Activated CD4-positive, CD25-positive, alpha-beta regulatory T cell (primary cell): ENCODE measurements at places on chromosomes 1 and 21.

- DNase-seq, result no peak
Observed at GRCh38 chr1:204080163-204080903, 7.4 kb downstream of the SOX13 start.

- no peak for DNase-seq
Observed at GRCh38 chr1:244436336-244437085, 15.2 kb downstream of the ADSS2 start.

- DNase-seq, result peak; percentile 30
Observed at GRCh38 chr1:184866991-184867788, 107.1 kb downstream of the NIBAN1 start.

DNA sequence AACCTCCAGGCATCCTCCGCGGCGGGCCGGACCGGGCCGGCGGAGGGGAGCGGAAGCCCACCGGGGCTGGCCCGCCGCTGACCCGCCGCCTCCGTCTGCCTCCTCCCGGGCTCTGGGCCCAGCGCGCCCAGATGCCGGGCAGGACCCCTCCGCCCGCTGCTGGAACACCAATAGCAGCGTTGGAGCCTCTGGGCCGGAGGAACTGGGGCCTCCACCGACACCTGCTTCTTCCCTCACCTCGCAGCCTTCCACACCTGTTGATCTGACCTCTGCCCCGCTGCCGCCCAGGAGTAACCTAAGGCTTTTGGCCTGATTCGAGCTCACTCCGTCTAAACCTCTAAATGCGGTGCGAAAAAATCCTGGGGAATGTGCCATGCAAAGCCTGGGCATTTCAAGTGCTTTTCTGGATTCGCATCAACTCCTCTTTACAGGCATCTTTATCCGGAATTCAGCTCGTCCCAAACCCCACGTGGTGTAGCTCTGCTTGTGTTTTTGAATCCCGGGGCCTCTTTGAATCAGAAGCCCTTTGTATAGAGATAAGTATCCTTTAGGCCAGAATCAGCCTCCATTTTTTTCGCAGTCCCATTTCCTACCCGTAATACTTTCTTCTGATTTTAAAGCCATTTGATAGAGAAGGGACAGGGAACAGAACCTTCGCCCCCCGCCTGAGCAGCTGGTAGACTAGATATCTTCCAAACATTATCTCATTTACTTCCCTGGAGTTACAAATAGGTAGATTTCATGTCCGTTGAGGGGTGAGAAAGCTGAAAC is 680 bp upstream of the CNN3 start:
- DNase-seq, result no peak

- DNase-seq, result no peak
Observed at GRCh38 chr1:87644033-87644578, 315.4 kb downstream of the LMO4 start.

DNA sequence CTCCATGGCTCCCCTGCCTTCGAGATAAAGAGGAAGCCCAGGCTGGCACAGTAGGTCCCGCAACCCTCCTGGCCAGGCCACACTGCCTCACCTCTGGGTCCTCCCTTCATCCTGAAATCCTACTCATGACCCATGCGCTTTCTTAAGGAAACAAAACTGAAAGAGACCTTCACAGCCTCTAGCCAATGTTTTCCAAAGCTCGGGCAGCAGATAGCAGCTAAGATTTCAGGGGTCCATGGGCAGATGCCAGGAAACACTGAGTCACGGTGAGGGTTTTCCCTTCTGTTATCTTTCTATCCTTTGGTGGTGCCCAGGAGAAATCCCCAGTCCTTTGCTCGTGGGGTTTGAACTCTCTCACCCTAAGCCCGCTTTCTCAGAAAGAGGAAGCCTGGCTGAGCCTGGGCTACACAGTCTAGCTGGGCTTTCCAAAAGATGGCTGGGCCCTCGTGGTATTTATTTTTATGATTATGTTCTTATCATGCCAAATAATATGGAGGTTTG is 26.6 kb downstream of the TTC39A start:
- DNase-seq, result no peak

GRCh38 chr1:26536521-26536920 is 7.0 kb downstream of the RPS6KA1 start:
- no peak for DNase-seq

DNA sequence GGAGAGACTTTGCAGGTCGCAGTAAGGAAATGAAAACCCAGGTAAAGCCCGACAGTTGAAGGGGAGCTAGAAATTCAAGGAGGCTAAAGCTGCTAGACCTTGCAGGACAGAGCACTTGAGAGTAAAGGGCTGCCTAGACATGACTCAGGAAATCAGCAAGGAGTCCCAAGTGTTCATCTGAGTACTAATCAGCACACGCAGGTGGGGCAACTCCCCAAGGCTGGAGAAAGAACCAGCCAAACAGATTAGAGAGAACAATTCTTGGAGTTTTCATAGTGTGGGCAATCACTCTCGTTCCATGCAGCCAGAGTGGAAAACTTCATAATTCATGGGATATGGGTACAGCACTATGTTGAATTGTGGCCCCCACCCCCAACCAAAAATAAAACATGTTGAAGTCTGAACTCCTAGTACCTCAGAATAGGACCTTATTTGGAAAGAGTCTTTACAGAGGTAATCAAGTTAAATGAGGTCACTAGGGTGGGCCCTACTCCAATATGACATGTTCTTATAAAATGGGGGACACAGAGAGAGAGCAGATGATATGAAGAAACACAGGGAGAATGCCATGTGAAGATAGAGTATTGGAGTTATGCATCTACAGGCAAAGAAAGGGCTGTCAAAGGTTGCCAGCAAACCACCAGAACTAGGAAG is 28.0 kb downstream of the SYDE2 start:
- DNase-seq, result no peak

- no peak for DNase-seq
Observed at GRCh38 chr1:202659541-202659940, 50.7 kb downstream of the SYT2 start.

- DNase-seq, result no peak
Observed at GRCh38 chr1:156571261-156571852, 1.0 kb downstream of the IQGAP3 start.

- no peak for DNase-seq
Observed at GRCh38 chr1:180909462-180909976, 3.2 kb upstream of the KIAA1614 start.

DNA sequence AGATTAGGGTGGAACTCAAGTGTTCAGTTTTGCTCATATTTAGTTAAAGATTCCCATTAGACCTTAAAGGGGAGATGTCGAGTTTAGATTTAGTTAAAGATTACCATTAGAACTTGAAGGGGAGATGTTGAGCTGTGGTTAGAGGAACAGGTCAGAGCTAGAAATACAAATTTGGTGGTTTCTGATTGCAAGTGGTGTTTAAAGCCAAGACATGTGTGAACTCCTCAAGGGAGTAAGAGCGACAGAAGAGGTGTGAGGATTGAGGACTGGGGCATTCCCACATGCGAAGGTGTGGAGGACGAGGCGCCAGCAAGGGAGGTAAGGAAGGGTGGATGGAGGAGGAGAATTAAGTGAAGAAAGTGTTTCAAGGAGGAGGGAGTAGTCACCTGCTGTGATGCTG is 168.6 kb downstream of the IER5 start:
- DNase-seq, result no peak

GRCh38 chr21:31358158-31358557 is 14.1 kb upstream of the TIAM1 start:
- no peak for DNase-seq

DNA sequence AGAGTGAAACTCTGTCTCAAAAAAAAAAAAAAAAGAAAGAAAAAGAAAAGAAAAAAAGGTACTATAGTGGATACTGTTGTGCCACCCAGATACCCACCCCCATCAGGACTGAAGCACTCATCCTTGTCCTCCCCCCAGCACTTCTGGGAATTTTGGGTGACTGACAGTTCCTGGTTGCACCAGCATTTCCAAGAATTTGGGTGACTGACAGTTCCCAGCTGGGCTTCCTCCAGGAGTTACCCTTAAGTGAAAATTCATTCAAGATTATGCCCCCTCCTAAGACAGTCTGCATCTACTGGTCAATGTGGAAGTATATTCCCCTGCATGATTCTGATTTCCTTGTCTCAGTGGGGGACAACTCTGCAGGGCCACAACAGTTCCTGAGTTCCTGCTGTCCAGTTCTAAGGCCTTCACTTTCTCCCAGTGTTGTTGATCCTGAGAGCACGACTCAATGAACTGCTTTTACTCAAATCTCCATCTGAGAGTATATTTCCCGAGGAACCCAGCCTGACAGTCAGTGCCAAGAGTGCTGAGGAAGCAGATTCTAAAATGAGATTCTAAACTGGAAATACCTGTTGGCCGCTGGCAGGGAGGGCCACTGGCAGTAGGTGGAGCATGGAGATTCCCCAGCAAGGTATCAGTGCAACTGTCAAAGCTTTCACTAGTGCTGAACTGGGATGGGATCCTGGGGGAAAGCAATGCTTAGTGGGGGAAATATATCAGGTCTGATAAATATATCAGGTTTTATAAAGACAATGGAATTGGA is 18.5 kb downstream of the RIIAD1 start:
- no peak for DNase-seq

GRCh38 chr1:87362834-87363426 is 34.2 kb downstream of the LMO4 start:
- DNase-seq, result no peak

GRCh38 chr1:228281631-228282328 is 73.9 kb downstream of the OBSCN start:
- no peak for DNase-seq

DNA sequence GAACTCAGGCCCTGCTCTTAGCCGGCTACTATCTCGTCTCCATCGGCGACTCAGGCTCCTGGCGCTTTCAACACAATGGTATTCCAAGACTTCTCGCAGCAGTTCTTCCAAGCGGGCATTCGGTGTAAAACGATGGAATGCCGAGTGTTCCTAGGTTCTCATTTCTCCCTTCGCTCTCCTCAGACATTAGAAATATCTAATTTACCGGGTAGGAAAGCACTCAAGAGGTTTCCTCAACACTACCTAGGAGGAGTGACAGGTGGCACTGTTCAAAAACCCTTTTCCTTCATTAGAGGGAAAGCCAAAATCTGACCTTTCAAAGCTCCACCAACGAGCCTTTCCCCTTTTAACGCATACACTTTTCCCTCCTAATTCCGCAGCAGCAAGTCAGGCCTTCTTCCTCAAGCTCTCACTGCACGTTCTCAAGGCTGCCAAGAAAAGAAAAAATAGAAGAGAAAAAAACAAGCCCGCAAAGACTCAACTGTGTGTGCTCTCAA is 601 bp downstream of the UBE2G2 start:
- no peak for DNase-seq

DNA sequence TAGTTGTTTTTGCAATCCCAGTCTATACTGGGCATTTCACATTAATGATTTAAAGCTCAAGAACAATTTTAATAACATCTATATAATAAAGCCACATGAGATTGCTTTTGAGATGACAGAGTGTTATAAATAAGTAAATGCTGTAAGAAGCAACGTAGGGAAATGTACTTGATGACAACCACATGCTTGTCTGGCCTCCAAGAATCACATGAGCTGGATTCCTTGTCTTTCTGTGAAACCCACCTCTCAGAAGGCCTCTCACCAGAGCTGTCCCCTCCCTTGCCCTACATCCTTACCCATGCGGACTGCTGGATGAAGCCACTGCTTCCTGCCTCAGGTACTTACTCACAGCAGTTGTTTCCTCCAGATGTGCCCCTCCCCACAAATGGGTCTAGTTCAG is 145.1 kb upstream of the CTTNBP2NL start:
- DNase-seq, result no peak

DNA sequence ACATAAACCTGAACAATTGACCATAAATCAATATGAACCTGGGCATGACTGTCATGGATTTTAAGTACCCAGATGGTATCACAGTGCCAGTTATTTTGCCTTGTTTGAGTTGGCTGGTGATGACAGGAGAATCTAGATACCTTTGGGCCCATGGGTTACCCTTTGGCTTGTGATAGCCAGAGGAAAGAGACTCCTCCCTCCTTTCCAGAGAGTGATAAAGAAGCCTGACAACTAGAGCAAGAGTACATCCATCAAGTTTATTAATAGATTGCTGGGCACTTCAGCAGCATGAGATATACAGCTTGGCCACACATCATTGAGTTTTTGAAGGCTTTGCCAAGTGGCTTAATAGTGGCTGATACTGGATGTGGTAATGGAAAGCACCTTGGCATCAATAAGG is 6.6 kb upstream of the FMO3 start:
- DNase-seq, result no peak

DNA sequence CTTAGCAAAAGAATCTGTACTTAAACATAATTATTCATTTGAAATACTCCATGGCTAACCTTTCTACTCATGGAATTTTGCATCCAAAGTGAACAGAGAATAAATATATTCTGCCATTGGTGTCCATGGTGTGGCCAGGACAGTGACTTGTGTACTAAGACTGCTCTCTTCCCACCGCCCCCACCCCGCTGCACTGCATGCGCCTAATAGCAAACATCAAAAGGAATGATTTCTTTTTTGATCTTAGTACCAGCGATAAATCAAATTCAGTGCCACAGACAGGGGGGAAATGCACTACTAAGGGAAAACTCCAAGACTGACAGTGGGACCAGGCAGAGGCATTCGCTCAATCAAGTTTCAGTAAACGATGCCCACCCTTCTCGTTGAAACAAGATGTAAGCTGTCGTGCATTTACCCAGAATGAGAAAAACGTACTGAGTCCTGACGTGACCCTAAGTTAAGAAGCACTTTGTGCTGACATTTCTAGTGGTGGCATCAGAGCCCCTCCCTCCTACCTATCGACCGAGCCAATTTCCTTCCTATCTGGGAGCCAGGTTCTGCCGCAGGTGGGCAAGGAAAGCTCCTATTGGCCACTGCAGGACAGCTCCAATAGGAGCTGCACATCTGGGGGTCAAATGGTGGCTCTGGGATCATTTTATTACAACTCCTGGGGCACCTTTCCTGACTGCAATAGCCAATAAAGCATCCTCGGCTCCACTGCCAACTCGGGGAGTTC is 12.5 kb downstream of the ESRRG start:
- no peak for DNase-seq

DNA sequence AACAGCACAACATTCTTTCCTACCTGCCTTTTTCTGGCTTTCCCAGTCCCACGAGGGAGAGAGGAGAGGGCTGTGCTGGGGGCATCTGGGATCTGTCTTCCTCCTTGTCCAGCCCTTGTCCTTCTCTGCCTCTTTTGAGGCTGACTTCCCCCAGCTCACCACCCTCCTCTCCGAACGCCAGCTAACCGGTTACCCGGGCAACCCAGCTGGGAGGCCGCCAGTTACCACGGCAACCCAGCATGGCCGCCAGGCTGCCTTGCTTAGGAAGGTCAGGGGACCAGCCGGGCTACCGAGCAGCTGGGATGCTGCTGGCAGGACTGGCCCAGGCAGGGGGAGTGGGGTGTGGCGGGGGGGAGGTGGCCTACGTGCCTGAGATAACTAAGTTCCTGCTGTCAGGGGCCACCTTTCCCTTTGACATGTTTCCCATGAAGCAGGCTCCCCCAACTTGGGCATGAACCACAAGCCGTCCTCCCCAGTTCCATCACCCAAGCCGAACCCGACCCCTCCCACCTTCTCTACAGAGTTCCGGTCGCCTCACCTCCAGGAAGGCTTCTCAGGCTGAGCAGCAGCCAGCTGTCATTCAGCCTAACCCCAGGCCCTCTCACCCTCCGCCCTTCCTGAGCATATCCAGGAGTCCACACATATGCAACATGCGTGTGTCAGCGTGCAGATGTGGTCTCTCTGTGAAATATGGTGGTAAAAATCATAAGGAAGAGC is 8.7 kb downstream of the PLEKHA6 start:
- no peak for DNase-seq
